HS-5 (cell line): ENCODE measurements at places on chromosomes 2 and 18.

GRCh38 chr2:225534697-225535096 lies 135.2 kb downstream of the NYAP2 start:
- DNase-seq, result no peak

- no peak for DNase-seq
Measured at GRCh38 chr2:43984533-43984932, 11.3 kb downstream of the LRPPRC start.

DNA sequence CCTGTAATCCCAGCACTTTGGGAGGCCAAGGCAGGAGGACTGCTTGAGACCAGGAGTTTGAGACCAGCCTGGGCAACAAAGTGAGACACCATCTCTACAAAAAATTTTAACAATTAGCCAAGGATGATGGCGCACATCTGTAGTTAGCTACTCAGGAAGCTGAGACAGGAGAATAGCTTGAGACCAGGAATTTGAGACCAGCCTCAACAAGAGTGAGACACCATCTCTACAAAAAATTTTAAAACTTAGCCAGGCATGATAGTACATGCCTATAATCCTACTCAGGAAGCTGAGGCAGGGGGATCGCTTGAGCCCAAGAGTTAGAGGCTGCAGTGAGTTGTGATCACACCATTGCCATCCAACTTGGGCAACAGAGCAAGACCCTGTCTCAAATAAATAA lies 7.0 kb downstream of the MEMO1 start:
- no peak for DNase-seq

DNA sequence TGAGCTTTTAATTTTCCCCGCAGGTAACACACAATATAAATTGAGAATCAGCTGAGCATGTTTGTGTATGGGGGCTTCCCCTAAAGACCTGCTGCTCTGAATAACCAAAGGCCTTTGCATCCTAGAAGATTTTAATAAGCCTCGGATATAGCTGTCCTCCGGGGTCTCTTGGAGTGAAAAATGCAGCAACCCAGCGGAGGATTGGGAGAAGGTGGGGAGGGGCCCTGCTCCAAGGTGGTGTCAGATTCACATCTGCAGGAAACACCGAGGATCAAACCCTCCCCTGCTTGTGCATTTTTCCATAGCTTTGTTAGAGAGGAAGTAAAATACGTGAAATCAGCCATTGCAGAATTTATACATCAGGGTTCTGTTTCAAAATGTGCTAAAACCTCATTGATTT lies 63.0 kb upstream of the OTOF start:
- no peak for DNase-seq

DNA sequence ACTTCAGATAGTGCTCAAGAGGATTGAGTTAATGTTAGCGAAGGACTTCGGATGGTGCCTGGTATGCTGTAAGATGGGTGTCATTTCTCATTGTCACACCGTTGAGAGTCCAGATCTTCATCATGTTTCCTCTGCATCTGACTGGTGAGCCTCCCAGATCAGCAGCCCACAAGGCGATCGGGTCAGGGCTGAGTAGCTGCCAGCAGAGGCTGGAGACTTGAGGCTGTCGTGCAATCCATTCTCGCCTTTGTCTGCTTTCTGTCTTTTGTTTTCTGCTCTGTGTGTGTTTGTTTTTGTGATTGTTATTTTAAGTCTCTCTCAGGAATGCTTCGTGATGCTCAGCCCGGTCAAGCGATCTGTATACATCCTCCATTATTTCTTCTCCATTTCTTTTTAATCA lies 95.8 kb downstream of the TGOLN2 start:
- DNase-seq, result no peak

GRCh38 chr18:75353357-75353756 lies 74.1 kb downstream of the SMIM21 start:
- DNase-seq, result no peak

DNA sequence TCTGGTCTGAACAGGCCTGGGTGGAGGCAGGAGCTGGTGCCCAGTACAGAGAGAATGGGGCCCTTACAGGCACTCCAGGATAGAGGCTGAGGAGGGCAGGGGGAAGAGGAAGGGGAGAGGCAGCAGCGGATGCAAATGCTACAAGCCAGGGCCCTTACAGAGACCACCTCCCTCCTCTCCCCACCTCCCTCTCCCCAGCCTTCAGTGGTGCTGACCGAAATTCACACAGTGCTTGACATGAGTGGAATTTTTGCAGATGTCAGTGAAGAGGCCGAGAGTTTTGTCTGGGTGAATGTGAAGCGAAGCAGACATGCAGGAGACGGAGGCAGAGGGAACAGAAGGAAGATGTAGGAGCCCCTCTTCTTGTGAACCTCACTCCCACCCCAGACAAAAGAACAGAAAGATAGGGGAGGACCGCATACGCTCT lies 31.9 kb downstream of the CIB4 start:
- DNase-seq, result no peak

DNA sequence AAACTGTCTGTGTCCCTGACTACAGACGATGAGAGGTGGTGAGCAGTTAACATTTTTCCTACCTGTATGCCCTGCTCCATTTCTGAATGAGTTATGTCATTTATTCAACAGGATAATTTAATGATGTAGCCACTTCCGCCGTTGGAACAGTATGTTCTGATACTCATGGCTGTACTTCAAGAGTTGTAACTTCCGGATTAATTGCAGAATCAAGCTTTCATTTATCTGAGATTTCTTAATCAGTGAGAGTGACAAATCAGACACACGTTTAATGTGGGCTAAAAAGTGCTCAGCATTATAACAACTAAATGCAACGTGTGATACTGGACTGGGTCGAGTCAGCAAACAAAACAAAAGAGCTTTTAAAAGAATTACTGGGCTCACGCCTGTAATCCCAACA lies 107.7 kb downstream of the KCTD1 start:
- DNase-seq, result no peak

GRCh38 chr2:70467237-70467636 lies 86.4 kb downstream of the TGFA start:
- no peak for DNase-seq

GRCh38 chr2:200592406-200593075 lies 6.7 kb downstream of the AOX1 start:
- no peak for DNase-seq

- no peak for DNase-seq
Measured at GRCh38 chr2:98801286-98801685, 70.4 kb upstream of the MGAT4A start.

DNA sequence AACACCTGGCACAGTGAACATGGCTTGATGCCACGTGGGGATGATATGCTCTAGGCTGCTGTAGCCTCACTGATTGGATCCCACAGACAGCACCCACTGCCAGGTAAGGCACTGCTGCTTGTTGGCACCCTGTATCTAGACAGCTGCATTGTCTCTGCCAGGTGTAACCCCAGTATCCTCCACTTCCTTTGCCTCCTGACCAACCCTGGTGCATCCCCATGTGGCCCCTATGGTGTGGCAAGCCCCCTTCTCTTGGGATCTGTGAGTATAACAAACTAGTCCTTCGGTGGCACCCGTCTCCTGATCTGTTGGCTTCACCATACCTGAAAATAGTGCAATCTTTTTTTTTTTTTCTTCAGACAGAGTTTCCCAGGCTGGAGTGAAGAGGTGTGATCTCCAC lies 11.1 kb downstream of the TEX51 start:
- no peak for DNase-seq

GRCh38 chr2:168165397-168165796 lies 82.0 kb downstream of the STK39 start:
- no peak for DNase-seq

GRCh38 chr2:26522325-26522724 lies 44.4 kb upstream of the OTOF start:
- DNase-seq, result no peak

DNA sequence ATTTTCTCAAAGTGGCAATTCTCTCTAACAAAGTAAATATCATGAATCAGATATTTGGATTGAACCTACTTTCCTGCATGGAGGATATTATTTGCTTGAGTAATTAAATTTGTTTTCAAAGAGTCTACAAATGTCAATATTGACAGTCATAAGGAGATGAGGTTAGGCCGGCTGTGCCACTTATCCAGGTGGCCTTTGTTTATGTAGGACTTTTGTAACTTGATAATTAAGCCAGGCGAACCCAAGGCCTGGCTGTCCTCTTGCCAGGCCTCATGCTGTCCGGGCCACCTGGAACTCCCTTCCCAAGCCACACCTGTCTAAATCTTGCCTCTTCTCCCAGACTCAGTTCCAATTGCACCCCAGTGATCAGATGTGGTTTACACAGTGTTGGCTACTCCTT lies 255.2 kb downstream of the ACKR3 start:
- no peak for DNase-seq

DNA sequence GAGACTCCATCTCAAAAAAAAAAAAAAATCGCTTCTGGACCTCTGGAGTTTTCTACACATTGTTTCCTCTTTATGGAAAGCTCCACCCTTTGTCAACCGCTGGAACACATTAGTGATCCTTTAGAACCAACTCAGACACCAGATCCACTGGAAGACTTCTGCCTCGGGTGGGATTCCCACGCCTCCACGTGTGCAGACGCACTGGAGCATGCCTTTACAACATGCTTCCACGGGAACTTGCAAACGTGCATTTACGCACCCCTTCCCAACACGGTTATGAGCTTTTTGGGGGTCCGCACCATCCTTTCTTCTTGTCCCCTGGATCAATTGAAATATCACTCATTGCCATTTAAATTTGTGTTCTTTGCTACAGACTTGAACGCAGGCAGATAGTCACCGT lies 5.1 kb downstream of the CYS1 start:
- DNase-seq, result no peak

DNA sequence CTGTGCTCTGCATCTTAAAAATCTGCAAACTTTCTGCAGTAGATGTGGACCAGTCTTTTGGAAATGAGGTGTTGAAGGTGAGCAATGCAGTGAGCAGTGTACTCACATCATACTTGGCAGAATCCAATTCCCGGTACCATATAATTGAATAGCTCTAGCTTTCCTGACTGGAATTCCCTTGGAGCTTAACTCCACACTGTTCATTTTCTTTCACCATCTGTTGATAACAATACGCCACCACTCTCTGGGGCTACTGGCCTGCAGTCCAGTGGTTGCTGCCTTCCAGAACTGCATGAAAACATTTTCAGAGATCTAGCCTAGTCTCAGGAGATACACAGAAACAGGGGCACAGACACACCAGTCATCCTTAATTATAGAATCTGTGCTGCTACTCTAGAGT lies 820.0 kb upstream of the NXPH2 start:
- no peak for DNase-seq

DNA sequence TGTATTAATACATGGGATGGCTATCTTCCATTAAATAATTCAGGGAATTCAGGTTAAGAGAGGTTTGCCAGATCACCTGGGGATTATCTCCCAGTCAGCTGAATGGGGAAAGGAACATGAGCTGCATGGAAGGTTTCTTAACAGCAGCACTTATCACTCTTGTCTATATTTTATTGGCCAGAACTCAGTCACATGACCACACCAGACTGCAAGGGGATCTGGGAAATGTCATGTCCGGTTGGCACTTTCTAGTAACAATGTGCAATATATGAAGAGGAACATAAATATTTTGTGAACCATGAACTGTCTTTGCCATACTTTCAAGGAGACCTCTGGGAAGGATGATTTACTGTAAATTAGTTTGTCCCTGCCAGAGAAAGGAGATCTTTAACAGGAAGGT lies 599.1 kb downstream of the SLC4A3 start:
- no peak for DNase-seq

DNA sequence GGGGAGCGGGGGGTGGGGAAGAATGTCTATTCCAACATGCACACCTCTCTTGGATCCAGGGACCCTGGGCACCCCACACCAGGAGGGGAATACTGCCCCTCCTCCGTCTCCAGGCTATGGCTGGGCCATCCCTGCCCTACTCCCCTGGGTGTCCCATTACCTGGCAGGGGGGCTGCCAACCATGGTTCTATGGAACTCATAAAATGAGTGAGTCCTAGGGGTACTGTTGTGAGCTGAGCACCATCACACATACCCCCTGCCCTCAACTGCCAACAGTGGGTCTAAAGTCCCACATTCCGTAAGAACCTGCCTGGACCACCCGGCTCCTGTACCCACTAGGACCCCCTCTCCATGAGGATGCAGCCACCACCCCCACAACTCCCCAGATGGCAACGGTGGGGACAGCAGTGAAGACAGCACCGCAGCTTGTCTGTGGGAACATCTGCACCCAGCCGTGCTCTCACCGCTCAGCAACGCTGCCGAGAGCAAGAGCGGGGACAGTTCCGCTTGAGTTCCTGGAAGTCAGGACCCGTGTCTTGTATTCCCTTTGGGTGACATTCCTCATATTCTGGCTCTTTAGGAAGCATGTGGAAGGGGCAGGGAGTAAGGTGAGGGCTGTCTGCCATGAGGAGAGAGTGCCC lies 41.5 kb downstream of the BIN1 start:
- no peak for DNase-seq

DNA sequence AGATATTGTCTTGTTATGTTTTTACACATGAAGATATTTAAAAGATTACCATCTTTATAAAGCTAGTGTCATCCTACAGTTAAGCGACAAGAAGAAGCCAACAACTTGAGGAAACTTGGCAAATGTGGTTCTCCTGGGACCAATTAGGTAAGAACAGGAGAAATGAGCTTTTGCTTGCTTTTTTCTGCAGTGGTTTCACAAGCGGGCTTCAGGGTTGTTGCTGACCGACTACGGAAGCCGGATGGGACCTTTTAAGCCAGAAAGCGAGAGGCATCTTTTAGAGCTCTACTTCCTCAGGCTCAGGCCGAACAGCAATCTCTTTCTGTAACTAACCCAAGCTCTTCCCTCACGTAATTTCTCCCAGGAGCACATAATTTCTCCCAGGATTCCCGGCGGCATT lies 256.5 kb downstream of the CNTNAP5 start:
- DNase-seq, result no peak

GRCh38 chr2:149861034-149861433 lies 273.5 kb upstream of the MMADHC start:
- DNase-seq, result no peak

GRCh38 chr2:117960231-117960630 lies 53.6 kb downstream of the CCDC93 start:
- no peak for DNase-seq

GRCh38 chr18:13524811-13525210 lies 201.5 kb downstream of the FAM210A start:
- DNase-seq, result no peak

- no peak for DNase-seq
Measured at GRCh38 chr2:208163489-208163888, at the start of gene CRYGA. TSS of gene CRYGA (minus strand) at chr2:208163589. CDS start at chr2:208163556, 33 bp downstream.
